LHCN-M2 (cell line): ENCODE measurements at places on chromosomes 7 and 10. TPM values are rescaled to one million over a fixed set of nuclear protein-coding genes. Genes with fewer than 3 reads are reported as not detected.

GRCh38 chr7:114416129-114416990, 1.7 kb downstream of the FOXP2 start:
- no peak for DNase-seq

Gene CTTNBP2
- 7.5 and 7.6 TPM in 2 replicates for total RNA-seq

GRCh38 chr7:136479922-136480321, 388.5 kb upstream of the CHRM2 start:
- DNase-seq, result no peak

Gene CPED1
- total RNA-seq, result 71.4 and 75.8 TPM in 2 replicates

Gene ZNF25
- 9.6 TPM in 2 replicates for total RNA-seq

Gene GPC2
- 9.6 and 9.9 TPM in 2 replicates for total RNA-seq

GRCh38 chr7:133742709-133743538, 384.2 kb upstream of the LRGUK start:
- DNase-seq, result peak; percentile 45

Gene TEX47
- total RNA-seq, result not detected in 2 replicates

DNA sequence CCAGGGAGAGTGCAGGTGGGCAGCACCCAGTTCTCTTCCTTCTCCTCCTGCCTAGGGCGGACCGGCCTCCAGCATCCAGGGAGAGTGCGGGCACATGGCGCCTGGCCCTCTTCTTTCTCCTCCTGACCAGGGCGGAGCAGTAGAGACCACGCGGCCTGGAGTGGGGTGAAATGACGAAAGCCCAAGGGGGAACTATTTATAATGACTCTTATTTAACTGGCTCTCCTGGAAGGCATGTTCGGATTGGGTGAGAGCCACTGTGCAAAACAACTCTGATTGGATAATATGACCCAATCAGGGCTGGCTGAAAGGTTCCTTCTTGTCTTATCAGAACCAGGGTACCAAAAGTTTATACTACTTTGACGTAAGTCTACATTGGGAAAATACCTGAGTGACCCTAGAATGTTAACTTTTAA, 63.1 kb downstream of the ZNF37A start:
- DNase-seq, result no peak

GRCh38 chr7:134619627-134620331, 26.9 kb upstream of the BPGM start:
- peak; percentile 99 for DNase-seq

Gene MKX
- total RNA-seq, result 0.11 TPM in 1 of 2 replicates, not detected in the other

Gene SNX13
- total RNA-seq, result 65.8 and 81.9 TPM in 2 replicates

DNA sequence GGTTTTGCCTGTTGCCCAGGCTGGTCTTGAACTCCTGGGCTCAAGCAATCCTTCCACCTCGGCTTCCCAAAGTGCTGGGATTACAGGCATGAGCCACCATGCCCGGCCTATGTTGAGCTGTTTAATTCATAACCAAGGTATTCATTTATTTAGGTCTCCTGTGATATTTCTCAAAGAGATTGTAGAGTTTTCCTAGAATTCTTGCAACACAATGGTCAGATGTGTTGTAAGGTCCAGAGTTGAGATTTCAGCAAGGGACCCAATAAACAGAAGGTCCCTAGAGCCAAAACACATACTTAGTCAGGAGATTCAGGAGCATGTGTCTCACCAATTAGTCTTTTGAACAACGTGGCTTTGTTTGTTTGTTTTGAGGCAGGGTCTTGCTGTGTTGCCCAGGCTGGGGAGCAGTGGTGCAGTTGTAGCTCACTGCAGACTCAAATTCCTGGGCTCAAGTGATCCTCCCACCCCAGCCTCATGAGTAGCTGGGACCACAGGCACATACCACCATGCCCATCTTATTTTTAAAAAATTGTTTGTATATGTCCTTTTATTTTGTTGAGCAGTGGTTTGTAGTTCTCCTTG, 321.3 kb upstream of the GALNT17 start:
- no peak for DNase-seq

DNA sequence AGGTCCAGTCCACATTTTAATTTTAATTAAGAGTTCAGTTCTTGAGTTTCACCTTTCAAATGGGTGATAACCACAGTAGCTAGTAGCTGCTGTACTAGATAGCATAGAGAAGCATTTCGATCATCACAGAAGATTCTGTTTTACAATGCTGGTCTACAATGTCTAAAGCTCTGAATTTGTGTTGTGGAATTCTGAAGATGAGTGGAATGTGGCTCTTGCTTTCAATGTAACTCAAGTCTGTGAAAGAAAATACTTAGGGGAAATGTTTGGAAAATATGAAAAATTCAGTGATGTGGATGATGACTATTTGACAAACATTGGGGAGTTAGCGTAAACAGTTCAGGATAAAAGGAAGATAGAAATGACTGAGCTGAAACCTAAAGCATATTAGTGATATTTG, 139.4 kb downstream of the GNAT3 start:
- DNase-seq, result peak; percentile 70

DNA sequence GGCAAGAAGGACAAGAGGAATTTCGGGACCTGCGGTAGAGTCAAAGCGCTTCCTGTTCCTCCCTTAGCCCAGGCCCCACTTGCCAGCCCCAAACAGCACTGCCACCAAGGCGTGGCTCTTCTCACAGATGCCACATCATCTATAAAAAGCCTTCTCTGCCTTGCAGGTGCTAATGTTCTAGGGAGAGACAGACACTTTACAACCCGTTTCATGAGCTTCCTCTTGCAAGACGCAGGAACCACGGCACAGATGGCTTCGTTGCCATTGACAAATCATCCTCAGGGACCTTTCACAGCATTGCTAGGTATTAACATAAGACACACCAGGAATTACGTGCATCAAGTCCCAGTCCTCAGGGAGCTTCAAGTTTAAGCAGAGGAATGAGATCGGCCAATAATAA, 180.9 kb downstream of the JCAD start:
- no peak for DNase-seq

DNA sequence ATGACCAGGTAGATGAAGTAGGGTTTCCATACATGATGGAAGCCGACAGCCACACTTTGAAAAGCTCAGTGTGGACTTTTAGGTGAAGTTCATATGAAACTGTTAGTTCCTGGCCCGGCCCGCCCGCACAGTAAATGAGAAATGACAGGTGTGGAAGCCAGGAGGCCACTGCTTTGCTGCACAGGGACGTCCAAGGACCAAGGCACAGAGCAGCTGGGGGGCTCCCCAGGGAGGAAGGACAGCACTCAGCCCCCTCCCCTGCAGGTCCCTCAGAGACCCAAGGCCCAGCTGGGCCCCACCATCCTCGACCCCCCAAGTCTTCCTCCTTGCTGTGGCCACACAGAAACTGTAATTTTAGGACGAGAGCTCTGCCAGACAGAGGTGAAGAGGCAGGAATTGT, 219.2 kb downstream of the PTPRN2 start:
- no peak for DNase-seq

Gene BCAP29
- total RNA-seq, result 214 and 242 TPM in 2 replicates

DNA sequence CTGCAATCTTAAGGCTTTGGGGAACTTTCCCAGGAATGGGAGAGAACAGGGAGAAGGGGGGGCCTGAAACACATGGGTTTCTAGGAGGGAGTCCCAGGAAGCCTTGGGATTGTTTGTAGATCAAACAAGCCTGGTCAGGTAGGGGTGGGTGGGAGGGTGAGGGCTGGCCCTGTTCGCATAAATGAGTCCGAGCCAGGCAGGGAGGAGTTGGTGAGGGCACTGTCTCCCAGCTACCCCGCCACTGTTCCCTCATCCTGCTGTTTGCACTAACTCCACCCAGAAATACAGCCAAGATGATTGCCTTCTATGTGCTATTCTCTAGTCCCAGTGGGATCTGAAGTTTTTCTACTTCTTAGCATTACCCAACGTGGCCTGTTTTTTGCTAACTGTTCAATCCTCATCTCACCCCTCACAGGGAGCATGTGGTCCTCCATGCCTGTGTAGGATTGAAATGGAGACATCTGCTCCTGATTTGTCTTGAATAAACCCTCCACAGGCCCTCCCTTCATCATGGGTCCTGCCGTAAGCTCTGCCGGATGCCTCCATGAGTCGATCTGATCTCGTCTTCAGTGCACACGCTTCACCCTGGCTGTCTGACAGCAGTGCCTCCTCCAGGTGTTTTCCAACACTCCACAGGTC, 257.0 kb downstream of the COBL start:
- DNase-seq, result no peak

Gene FAM25C
- total RNA-seq, result not detected in 2 replicates

- DNase-seq, result no peak
These were observed 289.5 kb upstream of the PFKP start for GRCh38 chr10:2777666-2778355.

GRCh38 chr7:50062951-50063350, 30.1 kb downstream of the ZPBP start:
- no peak for DNase-seq

- no peak for DNase-seq
These were observed 7.3 kb upstream of the CCDC6 start for GRCh38 chr10:59913547-59914237.

DNA sequence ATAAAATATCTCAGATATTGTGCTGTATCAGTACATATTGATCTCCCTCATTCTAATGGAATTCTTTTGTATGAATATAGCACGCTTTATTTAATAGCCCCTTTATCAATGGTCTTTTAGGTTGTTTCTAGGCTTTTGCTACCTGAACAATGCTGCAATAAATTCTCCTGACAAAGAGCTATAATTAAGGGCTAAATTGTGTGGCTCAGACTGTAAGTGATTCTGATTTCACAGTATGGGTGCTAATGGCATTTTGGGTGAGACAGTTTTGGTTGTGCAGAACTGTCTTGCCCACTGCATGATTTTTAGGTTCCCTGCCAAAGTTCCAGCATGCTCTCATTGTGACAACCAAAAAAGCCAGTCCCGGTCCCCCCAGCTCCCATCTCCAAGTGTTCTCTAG, 363.2 kb downstream of the REEP3 start:
- no peak for DNase-seq
